ENCODE measurements at places on chromosomes 12 and 14. TPM values are rescaled to one million over a fixed set of nuclear protein-coding genes. Genes with fewer than 3 reads are reported as not detected.
A peak's percentile ranks its signal among the peaks of the same experiment; 100 is the strongest.

GRCh38 chr14:92527721-92528120, 14.1 kb downstream of the RIN3 start:
- H3K36me3 ChIP-seq, result no peaks in the 10 kb centered on the region
- no peak for DNase-seq
- H3K27me3 ChIP-seq, result no peaks in the 10 kb centered on the region
- H3K4me1 ChIP-seq, result peaks cover 6% of the 10 kb centered on the region

The TMEM132C gene
- 31.9 TPM for total RNA-seq

DNA sequence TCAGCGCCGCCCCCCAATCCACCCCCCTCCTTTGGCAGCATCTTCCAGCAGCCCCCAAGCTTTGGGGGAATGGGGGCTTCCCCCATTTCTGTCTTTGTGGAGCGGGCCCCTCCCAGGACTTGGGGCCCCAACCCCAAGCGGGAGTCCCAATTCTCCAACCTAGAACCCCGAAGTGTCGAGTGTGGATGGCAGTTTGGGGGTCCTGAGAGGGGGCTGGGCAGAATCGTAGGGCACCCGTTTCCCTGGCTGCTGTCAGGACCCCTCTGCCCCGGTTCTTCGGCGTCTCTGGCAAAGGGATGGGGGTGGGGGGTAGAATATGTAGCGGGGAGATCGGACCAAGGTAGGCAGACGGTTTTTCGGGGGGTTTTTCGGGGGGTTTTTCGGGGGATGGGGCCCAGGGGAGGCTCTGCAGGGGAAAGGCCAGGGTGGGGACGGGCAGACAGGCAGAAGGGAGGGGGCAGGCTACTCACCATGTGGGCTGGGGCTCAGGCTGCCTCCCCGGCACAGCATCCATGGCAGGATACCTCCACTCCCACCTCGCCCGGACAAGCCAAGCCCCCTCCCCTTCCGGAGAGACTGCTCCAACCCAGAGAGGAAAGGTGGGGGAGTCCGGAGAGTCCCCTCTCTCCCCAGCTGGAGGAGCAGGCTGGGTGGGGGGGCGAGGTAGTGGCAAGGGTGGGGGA, 739 bp downstream of the JPH4 start:
- no peak for DNase-seq
- peak overlapping the region; percentile 40 for H3K4me3 ChIP-seq
- H3K27ac ChIP-seq, result no peak overlapping the region
- H3K36me3 ChIP-seq, result no peaks in the 10 kb centered on the region
- peaks cover 1% of the 10 kb centered on the region for H3K4me1 ChIP-seq

DNA sequence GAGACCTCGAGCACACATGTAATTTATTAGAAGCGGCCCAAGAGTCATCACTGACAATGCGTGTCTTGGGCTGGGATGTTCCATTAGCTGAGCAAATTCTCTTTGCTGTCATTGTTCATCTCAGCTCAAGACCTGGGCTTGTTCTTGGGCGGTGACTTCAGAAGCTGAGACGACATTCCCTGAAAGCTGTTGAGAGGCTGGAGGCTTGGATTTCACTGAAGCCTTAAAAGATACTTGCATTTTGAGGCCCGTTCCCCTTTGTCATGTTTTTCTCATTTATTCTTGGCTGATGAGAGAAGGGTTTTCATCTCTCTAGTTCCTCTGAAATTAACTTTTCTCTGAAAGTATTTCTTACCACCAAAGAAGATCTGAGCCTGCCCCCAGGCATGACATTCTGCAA, 16.6 kb upstream of the SUSD6 start:
- DNase-seq, result no peak
- H3K27me3 ChIP-seq, result no peaks in the 10 kb centered on the region
- no peaks in the 10 kb centered on the region for H3K4me1 ChIP-seq
- no peak overlapping the region for H3K4me3 ChIP-seq
- H3K36me3 ChIP-seq, result no peaks in the 10 kb centered on the region
- no peak overlapping the region for H3K27ac ChIP-seq

DNA sequence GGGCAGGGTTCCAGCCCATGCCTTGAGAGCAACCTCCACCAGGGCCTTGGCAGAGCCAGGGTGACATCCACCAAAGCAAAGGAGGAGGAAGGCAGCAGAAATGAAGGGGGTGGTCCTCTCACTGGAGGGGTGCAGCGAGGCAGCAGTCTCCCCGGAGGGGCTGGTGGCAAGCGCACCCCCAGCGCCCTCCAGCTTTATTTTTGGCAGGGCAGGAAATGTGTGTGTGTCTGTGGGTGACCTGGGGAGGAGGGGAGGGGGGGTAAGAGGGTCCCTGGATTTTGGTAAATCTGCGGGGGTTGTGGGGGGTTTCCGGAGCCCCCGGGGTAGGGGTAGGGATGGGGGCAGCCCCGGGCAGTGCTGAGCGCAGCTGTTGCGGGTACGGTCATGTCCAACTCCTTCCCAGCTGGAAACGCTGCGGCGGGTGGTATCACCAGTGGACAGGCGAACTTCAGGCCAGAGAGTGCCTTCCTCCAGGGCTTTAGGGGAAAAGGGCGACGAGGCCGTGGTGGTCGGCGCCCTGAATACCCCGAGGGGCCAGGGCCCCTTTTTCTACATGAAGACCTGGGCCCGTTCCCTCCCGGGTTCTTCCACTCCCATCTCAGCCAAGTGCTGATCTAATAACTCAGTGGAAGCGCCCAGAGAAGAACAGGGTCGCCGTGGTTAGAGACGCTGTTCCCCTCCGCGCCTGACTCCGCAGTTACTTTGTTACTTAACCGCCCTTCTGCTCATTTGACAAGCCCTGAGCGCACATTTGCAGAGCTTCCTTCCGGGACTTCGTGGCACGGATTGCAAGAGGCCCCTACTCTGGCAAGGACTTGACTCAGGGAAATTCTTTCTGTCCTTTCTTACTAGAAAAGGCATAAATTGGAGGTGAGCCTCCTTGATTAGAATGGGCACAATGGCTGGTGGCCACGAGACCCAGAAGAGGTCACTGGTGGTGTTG, 55.2 kb downstream of the FOS start:
- H3K4me1 ChIP-seq, result peaks cover 3% of the 10 kb centered on the region
- no peak overlapping the region for H3K4me3 ChIP-seq
- no peak for DNase-seq
- no peak overlapping the region for H3K27ac ChIP-seq
- H3K36me3 ChIP-seq, result no peaks in the 10 kb centered on the region

DNA sequence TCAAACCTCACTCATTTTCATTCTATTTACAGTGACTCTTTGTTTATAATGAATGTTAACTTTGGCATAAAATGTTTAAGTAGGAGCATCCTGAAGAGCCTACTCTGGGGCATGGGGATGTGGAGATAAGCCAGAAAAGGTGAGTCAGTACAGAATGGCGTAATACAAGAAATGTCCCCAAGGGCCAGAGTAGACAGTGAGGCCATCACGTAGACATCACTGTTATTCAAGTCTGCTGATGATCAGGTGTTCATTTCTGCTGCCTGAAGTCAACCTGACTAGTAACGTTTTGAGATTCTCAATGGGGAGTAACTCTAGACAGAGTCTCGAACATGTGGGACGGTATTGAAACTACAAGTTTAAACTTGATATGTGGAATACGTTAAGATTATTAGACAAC, 47.6 kb upstream of the PKP2 start:
- DNase-seq, result no peak
- H3K4me3 ChIP-seq, result no peak overlapping the region
- no peaks in the 10 kb centered on the region for H3K4me1 ChIP-seq
- no peaks in the 10 kb centered on the region for H3K36me3 ChIP-seq
- no peaks in the 10 kb centered on the region for H3K27me3 ChIP-seq

DNA sequence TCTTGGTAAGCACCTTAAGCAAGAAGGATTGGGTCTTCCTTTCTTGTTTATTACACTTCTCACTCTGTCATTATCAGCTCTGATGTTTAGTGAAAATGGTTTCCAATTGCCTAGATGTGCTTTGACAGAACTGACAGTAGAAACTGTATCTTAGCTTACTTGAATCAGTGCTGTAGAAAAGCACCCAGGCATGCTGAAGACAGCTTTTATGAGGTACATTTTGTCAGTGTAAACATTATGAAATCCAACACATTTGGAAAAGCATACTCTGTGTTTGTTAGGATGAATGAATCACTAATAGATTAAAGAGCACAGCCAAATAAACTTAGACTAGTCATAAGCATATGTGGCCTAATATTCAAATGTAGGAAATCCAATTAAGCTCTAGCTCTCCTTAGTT, 290.2 kb upstream of the NPAS3 start:
- no peaks in the 10 kb centered on the region for H3K4me1 ChIP-seq
- H3K4me3 ChIP-seq, result no peak overlapping the region
- no peaks in the 10 kb centered on the region for H3K27me3 ChIP-seq
- no peak for DNase-seq
- no peaks in the 10 kb centered on the region for H3K36me3 ChIP-seq

DNA sequence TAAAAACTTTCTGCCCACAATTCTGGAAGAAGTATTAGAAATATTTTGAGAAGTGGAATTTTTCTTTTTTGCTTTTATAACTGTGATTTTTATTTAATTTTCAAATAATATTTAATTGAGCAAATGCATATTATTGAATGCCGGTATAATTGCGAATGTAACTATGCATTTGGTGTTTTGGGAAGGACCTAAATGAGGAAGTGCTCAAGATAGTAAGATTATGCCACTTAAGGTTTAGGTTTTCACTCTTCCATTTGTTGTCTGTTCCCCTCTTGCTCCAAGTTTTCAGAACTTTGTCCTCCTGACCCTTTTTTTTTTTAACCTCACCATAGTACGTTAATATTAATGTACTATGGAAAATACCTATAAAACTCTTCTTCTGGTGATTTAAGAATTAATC, 85.8 kb downstream of the KIAA0586 start:
- no peak for DNase-seq
- H3K4me3 ChIP-seq, result no peak overlapping the region
- no peaks in the 10 kb centered on the region for H3K36me3 ChIP-seq
- no peak overlapping the region for H3K27ac ChIP-seq

GRCh38 chr12:4032924-4033615, 159.9 kb upstream of the PARP11 start:
- no peak for DNase-seq
- no peak overlapping the region for H3K27ac ChIP-seq
- no peaks in the 10 kb centered on the region for H3K36me3 ChIP-seq
- H3K4me3 ChIP-seq, result no peak overlapping the region

DNA sequence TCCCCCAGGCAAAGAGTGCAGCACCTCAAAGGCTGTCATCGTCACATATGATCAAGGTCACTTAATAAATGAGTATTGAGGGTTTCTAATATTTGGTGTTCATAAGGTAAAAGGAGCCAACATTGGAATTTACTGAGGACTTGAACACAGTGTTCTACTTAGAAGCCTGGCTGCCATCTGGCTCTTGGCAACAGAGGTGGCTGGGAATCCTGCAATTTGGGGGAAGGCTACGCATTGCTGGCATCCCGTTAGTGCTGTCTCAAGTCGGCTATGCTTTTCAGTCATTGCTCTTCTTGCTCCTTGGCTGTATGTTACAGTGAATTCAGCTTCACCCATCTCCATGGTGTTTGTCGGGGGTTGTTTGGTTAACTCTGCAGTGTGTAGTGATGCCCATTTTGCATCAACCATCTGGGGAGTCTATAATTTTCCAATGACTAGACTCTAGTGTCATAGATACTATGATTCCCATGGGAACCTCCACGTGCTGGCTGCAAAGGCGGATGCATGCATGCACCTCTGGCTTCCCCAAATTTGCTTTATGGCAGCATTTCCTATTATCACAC, 12.9 kb upstream of the SLC24A4 start:
- no peak overlapping the region for H3K4me3 ChIP-seq
- no peaks in the 10 kb centered on the region for H3K4me1 ChIP-seq
- H3K27me3 ChIP-seq, result no peaks in the 10 kb centered on the region
- H3K36me3 ChIP-seq, result no peaks in the 10 kb centered on the region
- no peak overlapping the region for H3K27ac ChIP-seq
- DNase-seq, result no peak

DNA sequence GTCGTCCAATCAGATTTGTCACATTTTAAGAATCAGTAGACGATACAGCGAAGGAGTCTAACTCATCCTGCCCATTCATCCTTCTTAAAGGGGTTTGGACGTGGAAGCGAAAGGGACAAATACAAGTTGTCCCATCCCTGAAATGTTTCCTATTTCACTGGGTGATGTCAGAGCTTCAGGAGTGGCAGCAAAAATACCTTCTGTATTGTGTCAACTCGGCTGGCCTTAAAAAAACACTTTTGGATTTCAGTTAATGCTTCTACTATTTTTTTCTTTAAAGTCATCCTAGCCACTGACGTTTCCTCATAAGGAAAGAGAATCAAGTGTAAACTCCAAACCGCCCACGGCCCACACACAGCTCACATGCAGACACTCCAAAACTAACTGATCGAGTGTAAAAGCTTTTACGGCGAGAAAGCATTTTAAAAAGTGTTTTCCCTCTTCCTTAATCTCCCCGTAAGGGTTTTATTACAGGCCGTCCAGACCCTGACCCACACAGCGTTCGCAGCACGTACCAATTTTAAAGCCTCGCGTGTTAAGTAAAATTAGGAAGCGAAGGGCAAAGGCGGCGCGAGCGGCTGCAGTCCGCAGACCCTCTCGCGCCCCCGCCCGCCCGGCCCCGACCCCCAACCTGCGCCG, 593 bp downstream of the CFL2 start:
- H3K27ac ChIP-seq, result peak overlapping the region; percentile 93
- no peaks in the 10 kb centered on the region for H3K27me3 ChIP-seq
- peak overlapping the region; percentile 98 for H3K4me3 ChIP-seq
- no peaks in the 10 kb centered on the region for H3K36me3 ChIP-seq

DNA sequence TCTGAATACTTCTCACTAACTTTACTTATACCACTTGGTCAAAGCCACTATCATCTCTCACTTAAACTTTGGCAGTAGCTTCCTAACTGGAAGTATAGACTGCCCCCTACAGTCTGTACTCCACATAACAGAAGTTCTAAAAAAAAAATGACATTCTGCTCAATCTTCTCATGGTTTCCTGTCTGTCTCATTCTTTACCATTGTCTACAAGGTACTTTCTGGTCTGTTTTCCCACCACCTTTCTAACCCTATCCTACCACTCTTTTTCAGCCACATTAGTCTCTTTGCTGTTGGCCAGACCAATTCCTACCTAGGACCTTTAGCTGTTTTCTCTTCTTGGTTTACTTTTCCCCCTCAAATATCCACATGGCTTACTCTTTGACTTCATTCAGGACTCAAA, 14.7 kb downstream of the CPSF6 start:
- DNase-seq, result no peak
- H3K36me3 ChIP-seq, result no peaks in the 10 kb centered on the region
- H3K4me3 ChIP-seq, result no peak overlapping the region
- H3K27me3 ChIP-seq, result no peaks in the 10 kb centered on the region
- H3K4me1 ChIP-seq, result no peaks in the 10 kb centered on the region
- no peak overlapping the region for H3K27ac ChIP-seq

GRCh38 chr12:81329085-81329484, 251.2 kb downstream of the ACSS3 start:
- no peaks in the 10 kb centered on the region for H3K27me3 ChIP-seq
- H3K4me1 ChIP-seq, result no peaks in the 10 kb centered on the region
- no peaks in the 10 kb centered on the region for H3K36me3 ChIP-seq
- H3K27ac ChIP-seq, result no peak overlapping the region

The CPM gene
- 21.3 TPM for total RNA-seq

The FOS gene
- total RNA-seq, result 2,019 TPM

- H3K4me1 ChIP-seq, result no peaks in the 10 kb centered on the region
- no peak for DNase-seq
- H3K27me3 ChIP-seq, result no peaks in the 10 kb centered on the region
- H3K27ac ChIP-seq, result no peak overlapping the region
- no peak overlapping the region for H3K4me3 ChIP-seq
These were observed 10.3 kb downstream of the DAO start for GRCh38 chr12:108890208-108890607.

GRCh38 chr12:52699960-52700359, 3.4 kb downstream of the KRT77 start:
- DNase-seq, result no peak
- no peak overlapping the region for H3K27ac ChIP-seq
- no peaks in the 10 kb centered on the region for H3K4me1 ChIP-seq
- H3K4me3 ChIP-seq, result no peak overlapping the region
- H3K27me3 ChIP-seq, result no peaks in the 10 kb centered on the region
- no peaks in the 10 kb centered on the region for H3K36me3 ChIP-seq

The RFX4 gene
- total RNA-seq, result not detected

All from ovary (tissue), 10 donors.